ENCODE measurements at places on chromosomes 3 and 15.

DNA sequence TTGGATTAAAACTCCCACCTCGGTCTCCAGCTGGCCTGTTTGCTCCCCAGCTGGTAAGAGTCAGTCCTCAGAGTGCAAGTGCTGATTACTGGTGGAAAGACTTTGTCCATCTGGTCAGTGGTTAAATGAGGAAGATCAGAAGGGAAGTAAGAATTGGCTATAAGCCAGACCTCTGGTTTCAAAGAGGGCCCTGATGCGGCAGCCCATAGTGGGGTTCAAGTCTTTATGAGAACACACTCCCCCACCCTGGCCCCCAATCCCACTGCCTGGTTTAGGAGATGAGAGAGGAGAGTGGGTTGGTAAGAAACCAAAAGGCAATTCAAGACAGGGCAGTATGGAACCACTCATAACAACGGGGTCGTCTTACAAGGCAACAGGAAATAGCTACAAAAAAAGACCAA lies 65.0 kb downstream of the FRMD4B start:
- no peak for DNase-seq

- no peak for DNase-seq
These were observed 9.2 kb downstream of the IGF2BP2 start for GRCh38 chr3:185815391-185816282.

DNA sequence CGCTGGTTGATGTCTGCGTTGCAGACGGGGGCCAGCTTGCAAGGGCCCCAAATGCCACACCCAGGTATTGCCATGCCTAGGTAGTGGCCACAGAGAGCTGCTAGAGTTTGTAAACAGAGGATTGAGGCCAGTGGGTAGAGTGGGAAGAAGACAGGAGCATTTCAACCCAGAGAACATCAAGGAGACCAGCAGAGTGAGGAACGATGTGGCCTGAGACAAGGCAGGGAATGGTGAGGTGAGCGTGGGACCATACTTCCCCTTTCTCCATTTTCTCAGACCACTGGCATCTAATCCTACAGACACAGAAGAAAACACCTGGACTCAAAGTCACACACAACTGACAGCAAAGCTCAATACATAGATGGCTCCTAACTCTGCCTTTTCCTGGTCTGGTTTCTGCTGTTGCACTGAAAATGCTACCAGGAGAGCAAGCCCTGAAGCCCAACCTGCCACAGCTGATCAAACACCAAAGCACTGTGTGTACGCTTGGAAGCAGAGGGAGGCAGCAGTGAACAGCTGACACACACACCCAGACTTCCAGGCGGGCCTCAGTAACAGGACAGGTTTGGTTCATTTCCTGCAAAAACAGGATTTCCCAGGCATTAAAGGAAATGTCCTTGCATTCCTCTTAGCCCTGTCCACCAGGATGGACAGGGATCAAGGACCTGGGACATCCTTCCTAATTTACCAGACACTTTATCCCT lies 1.6 kb downstream of the FAM174B start:
- no peak for DNase-seq

DNA sequence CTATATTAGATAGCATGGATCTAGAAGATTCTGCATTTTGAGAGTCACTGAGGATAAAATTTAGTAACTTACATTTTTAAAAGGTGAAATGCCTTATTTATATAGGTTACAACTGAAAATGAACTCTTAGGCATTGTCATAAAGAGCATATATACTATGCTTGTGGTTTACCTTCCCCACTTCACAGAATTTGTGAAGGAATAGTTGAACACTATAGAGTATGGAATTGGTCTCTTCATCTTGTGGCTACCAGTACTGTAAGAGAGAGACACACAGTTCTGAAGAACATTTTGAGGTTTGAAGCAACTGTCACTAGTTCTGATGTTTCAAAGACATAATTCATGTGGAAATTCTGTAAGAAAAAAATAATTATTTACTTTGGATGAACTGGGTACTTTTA lies 41.7 kb upstream of the FBXL22 start:
- DNase-seq: no peak

GRCh38 chr15:27244047-27244446 lies 273.1 kb downstream of the GABRG3 start:
- no peak for DNase-seq

GRCh38 chr3:127107002-127107401 lies 85.9 kb upstream of the PRR23E start:
- DNase-seq: no peak

- DNase-seq: no peak
These were observed 27.5 kb downstream of the PLSCR5 start for GRCh38 chr3:146577662-146578061.

- no peak for DNase-seq
These were observed 636.6 kb upstream of the NR2F2 start for GRCh38 chr15:95693917-95694316.

- no peak for DNase-seq
These were observed 75.4 kb downstream of the XXYLT1 start for GRCh38 chr3:195195321-195196209.

DNA sequence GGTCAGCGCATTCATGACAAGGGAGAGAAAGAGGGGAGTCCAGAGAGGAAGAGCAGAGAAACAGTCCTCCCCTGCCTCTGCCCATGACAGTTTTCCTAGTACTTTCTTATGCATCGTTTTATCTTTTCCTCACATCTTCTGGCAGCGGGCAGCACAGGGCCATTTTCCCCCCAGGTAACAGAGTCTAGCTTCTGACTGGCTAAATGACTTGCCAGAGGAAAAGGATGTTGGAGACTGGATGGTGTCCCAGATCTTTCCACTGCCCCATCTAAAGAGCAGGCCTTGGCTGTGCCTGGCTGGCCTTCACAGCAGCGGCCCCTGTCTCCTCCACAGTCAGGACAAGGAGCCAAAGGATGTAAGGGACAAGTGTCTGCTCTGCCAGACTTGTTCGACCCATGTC lies 59.3 kb downstream of the CTDSPL start:
- DNase-seq: no peak

GRCh38 chr3:177599837-177600236 lies 402.6 kb upstream of the TBL1XR1 start:
- DNase-seq: no peak

- DNase-seq: no peak
These were observed 31.4 kb downstream of the CA12 start for GRCh38 chr15:63350178-63350621.

DNA sequence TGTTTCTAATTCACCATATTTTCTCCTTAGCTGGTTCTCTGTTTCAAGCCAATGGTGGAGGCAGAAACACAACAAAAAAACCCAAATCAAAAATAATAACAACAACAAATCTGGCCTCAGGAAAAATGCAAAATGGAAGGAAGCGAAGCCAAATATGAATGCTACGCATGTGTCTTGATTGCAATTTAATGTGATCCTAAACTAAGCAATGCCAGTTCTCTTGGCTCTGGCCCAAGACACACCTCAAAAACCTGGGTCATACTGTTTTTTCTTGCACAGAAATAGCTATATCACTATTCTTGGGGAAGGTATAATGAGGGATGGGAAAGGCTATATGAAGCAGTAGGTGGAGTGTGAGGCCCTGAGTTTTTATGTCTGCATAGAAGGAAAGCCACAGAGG lies 724.7 kb downstream of the AGBL1 start:
- DNase-seq: no peak

GRCh38 chr15:85133709-85134108 lies 152.1 kb downstream of the PDE8A start:
- no peak for DNase-seq

GRCh38 chr3:112253301-112253971 lies 40.6 kb downstream of the SLC9C1 start:
- no peak for DNase-seq

- DNase-seq: no peak
These were observed 68.9 kb downstream of the CD200R1L start for GRCh38 chr3:112777811-112778210.

DNA sequence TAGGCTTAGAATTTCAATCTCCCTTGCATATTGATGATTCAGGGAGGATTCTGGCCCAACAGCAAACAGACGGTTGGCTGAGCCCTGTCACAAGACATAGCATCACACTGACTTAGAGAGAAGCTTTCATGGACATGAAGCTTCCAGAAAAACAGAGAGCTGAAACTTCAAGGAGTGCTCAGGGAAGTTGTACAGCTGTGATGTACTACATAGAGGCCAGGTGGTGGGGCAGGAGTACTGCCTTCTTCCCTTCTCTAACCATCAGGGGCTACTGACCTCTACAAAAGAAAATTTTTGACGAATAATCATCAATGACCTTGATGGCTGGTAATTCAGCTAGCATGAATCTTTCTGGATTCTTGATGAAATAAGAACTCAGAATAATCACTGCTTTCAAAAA lies 378.5 kb downstream of the ERC2 start:
- no peak for DNase-seq

GRCh38 chr15:94743668-94744067 lies 512.3 kb downstream of the MCTP2 start:
- no peak for DNase-seq

DNA sequence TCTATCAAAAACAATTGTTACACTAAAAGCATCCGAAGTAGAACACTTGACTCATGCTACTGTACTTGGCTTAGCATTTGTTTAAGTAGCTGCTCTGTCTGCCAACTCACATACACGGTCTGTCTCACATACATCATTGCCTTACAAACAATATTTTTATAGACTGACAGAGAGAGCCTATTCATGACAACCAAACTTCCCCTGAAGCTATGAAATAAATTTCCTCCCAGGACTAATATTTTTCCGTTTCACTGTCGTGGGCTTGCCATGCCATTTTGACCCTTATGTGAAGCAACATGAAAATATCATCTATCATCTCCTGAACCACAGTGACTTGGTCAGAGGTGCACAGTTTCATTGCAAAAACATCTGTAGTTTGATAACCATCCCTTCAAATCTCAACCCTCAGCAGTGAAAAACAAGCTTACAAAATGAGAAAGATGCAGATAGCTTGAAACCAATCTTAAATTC lies 66.5 kb upstream of the PYGO1 start:
- DNase-seq: no peak

- DNase-seq: no peak
These were observed 40.5 kb upstream of the GYG1 start for GRCh38 chr3:148950806-148951205.

DNA sequence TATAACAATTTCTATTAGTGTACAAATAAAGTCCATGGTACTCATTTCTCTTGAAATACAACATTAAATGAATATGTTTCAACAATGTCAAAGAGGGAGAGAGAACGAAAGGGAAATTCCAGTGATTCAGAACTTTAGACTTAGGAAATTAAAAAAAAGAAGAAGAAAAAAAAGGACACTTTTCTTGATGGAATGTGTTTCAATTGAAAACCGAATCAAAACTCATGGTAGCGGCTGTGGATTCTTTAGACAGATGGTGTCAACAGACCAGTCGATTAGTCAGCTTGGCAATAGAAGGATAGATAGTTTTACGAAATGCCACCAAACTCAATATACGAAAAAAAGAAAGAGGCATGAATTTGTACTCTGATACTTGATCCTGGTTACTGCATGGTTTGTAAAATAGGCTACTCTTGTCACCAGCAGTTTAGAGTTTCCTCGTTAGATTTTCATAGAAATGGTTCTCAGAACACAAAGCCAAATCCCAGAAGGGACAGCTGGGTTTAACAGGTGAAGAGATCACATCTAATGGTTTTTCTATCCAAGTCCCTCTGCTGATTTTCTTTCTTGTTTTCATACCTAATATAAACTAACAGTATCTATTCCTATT lies 793.5 kb downstream of the ROBO1 start:
- DNase-seq: no peak

- no peak for DNase-seq
These were observed 10.4 kb upstream of the CLPX start for GRCh38 chr15:65195548-65195923.

- DNase-seq: no peak
These were observed 306.8 kb downstream of the TUSC7 start for GRCh38 chr3:117016378-117016777.

DNA sequence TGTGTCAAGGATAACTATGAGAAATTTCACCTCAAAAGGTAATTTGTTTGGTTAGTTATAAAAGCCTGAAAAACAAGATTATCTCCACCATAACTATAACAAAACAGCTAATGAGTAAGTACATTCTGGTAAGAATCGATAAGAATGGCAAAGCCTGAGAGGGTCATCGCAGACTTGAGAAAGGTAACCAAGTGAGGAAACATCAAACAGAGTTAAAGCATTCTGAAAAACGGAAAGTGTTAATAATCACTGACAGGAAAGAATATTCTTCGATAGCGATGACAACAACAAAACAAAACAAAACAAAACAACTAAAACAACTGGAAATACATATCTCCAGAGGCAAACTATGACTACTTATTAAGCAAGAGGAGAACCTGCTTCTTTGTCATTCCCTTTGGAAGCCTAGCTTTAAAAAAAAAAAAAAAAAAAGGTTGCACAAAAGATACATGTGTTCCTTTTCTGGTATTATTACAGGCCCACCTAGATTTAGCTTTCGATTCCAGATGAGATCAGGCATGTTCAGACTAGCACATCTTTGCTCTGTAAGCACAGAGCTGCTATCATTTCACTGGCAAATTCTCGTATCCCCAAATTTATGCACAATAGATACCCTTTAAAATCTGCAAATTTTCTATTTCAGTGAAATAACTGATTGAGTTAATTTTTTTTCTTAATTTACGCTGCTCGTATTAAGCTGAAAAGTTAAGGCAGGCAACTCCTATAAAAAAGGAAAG lies 155.6 kb downstream of the TIGIT start:
- no peak for DNase-seq

- DNase-seq: no peak
These were observed 646 bp downstream of the HRH1 start for GRCh38 chr3:11154953-11155325.

DNA sequence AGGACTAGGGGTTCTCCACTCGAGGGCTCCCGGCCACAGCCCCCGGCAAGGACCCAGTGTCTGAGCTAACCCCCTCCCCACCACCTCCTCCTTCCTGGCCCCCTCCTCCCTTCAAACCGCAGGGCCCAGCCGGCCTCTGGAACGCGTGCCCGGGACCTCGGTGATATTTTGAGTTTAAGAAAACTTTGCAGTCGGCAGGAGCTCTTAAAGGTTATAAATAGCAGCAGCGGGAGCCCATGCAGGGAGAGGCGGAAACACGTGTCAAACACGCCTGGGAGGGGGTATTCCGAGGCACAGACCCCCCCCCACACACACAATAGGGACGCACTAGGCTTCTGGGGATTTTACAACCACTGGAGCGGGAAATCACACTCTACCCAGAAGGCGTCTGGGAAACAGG lies 3.1 kb upstream of the PTH1R start:
- no peak for DNase-seq

DNA sequence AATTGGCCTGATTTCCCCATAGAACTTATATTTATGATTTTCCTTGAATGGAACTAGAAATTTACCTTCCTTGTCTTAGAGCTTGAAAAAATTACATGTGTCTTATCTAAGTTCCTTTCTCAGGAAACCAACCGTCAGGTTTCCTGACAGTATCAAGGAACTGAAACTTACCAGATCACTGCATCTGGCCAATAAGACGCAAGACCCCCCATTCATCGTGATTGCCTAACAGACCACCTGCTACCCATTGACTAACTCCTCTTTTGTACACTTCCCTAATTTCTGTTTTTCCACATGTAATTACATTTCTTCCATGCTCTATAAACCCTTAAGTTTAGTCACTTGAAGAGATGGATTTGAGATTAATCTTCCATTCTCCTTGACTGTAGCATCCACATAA lies 517.2 kb upstream of the CBLB start:
- no peak for DNase-seq

- no peak for DNase-seq
These were observed 102.7 kb downstream of the SLCO3A1 start for GRCh38 chr15:91956026-91956723.

GRCh38 chr15:38702178-38702912 lies 137.7 kb upstream of the RASGRP1 start:
- DNase-seq: no peak

- no peak for DNase-seq
These were observed 12.3 kb downstream of the ANPEP start for GRCh38 chr15:89802231-89802928.
